ENCODE measurements at places on chromosomes 5 and 9. TPM values are rescaled to one million over a fixed set of nuclear protein-coding genes. Genes with fewer than 3 reads are reported as not detected.

DNA sequence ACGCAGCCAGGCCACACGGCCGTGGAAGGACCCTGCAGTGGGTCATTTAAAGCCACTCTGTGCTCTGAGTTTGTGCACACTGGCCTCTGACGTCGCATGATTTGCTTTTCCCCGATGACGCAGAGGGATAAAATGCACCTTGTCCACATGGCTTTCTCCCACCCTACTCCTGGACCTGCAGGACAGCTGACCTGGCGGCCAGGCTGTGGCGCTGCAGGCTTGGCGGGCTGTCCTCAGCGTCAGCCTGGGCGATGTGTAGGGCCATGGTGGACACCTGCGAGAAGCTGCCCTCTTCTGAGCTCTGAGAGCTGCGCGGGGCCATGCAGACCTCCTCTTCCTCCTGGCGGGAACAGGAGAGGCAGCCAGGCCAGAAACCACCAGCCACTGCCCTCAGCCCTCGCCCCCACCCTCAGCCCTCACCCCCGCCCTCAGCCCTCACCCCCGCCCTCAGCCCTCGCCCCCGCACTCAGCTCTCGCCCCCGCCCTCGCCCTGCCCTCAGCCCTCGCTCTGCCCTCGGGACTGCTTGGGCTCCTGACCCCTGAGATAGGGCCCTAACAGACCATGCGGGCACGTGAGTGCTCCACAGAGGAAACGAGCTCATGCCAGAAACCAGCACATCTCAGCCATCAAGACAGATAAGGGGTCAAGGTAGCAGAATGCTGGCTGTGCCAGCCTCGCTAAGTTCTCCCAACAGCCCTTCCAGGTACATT lies 20.0 kb upstream of the SCGB3A1 start:
- no peak for DNase-seq

DNA sequence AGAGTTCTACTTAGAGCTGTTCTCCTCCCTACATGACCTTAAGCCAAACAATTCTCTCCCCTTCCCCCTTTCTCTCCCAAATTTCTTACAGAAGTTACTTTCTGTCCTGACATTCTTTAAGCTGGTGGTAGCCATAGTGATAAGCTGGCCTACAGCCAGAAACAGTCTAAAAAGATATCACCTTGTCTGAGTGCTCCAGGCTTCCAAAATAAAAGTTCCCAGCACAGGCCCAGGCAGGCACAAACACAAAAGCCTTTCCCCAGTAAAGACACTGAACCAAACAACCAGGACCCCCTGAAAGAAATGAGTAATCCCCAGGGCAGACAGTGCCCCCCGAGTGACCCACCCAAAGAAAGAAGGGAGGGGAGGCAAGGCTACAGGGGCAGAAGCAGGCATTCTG lies 19.2 kb downstream of the SIL1 start:
- DNase-seq = peak; percentile 81

Gene ANKDD1B
- polyA plus RNA-seq = 0.41 TPM

DNA sequence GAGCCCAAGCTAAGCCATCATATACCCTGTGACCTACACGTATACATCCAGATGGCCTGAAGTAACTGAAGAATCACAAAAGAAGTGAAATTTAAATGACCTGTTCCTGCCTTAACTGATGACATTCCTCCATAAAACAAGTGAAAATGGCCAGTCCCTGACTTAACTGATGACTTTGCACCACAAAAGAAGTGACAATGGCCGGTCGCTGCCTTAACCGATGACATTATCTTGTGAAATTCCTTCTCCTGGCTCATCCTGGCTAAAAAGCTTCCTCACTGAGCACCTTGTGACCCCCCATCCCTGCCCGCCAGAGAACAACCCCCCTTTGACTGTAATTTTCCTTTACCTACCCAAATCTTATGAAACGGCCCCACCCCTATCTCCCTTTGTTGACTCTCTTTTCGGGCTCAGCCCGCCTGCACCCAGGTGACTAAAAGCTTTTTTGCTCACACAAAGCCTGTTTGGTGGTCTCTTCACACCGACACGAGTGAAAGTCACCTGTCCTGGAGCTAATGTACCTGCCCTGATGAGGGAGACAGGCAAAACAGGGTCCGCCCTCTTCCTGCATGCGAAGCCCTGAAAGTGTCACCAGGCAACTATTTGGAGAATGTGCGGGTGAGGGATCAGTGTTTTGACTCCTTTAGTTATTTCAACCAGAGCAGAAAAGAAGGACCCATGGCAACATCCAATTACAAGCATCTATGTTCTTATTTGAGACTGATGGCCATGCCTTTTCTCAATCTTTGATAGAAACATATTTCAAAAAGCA lies 266.1 kb downstream of the SMARCA2 start:
- DNase-seq = no peak

Gene SHOC1
- polyA plus RNA-seq = 0.05 TPM

GRCh38 chr9:131986576-131986975 lies 93.1 kb downstream of the MED27 start:
- no peak for DNase-seq

GRCh38 chr5:171495122-171495700 lies 75.8 kb downstream of the FGF18 start:
- no peak for DNase-seq

DNA sequence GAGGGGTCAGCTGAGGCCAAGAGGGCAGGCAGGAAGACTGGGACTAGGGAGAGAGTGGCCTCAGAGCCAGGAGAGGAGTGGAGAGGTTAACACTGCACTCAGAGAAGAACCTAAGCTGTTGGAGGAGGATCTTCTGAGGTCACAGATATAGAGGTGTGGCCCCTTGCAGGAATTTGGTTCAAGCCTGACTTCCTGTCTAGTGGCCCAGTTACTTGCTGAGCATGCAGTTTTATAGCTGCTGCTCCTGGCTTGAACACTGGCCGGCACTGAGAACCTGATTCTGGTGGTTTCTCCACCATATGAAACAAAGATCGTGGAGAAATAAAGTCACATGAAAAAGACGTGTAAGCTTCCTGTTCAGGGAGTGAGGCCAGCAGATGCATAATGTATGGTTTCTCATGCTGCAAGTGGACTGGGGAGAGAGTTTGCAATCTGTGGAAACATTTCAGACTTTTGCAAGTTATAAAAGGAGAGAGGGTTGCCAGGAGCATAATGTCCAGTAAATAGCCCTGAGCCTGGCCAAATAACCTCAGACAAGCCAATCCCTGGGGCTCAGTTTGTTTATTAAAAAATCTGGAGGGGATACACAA lies 82.6 kb downstream of the GALNT10 start:
- DNase-seq = no peak

- DNase-seq = no peak
These were observed 6.6 kb upstream of the KCNN2 start for GRCh38 chr5:114355086-114355830.

DNA sequence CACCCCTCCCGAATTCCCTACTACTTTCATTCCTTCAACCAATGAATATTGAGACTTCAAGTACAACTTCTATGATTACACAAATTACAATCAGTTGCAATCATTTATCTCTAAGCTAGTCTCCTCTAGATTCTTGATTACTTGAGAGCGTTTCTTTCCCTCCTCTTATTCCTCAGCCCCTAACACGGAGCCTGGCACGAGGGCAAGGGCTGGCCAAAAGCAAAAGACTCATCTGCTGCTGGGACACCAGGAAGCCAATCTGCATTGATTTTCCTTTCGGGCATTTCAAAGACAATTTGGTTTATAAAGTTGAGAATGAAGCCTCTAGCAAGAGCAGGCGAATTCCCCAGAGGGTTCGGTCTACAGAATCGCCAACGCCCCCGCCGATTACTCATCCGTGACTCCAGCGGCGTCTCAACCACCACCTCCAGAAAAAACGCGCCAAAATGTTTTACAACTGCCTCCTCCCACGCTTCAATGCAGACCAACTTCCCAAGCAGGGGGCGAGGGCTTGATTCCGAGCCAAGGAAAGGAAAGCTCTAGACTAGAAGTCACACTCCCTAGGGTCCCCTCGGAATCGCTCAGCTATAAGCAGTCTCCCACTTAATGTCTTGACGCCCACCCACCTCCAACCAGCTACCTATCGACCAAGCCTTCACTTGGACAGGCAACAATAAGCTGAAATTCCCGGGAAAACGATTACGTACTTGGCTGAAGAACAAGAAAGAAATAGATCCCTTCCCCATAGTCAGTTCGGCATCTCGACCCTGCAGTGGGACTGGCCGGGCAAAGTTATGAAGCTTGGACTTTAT lies 1.5 kb downstream of the PCSK1 start:
- no peak for DNase-seq

DNA sequence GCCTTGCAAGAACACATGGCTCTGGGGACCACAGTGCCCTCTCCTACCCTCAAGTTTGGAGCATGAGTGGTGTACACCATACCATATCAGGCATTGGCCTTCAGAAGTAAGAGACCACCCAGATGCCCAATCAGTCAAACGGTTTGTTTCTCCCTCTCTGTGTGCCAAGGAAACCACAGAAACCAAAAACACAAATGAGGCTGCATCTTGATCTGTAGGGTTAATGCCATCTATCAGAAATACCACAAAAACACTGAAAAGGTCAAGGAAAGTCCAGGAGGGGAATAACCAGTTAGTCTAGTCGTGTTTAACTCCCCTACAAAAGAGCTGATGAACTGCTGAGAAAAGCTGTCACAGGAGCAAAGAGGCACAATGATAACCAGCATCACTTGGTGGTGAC lies 78.4 kb downstream of the INSYN2B start:
- DNase-seq = no peak

- no peak for DNase-seq
These were observed 68.8 kb upstream of the ICE1 start for GRCh38 chr5:5353681-5354080.

DNA sequence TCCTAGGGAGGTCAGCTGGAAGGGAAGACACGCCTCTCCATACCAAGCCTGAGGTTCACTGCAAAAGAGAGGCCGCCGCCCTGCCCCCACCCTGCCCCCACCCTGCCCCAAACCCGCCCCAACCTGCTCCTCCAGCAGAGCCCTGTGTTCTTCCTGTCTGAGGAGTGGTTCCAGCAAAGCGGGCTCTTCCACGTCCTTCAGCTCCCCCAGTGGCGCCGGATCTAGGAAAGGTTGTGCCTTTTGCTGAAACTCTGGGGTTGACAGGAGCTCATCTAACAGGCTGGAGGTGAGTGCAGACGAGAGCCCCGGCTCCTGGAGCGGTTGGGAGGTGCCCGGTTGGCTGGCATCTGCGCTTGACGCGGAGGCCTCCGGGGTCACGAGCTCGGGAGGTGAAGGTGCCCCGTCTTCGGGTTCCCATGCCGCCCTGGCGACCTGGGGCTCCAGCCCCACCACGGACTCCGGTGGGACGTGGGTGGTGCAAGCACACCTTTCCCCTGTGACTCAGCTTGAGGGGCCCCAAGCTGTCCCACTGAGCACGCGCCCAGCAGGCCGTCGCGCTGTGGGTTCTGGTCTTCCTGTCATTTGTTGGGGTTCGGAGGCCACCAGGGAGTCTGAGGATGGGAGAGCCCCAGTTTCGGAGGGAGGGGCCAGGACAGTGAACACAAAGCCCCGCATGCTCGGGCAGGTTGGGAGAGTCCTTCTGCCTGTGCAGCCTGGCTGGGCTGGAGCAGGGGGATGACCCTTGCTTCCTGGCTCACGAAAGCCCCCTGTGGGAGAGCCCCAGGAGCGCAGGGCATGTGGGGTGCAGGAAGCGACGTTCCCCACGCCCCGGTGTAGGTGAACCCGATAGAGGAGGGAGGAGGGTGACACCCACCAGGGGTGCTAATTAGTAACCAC lies 1467.1 kb downstream of the FOXD4L5 start:
- DNase-seq = no peak

Gene CHSY3
- polyA plus RNA-seq = 3.2 TPM

DNA sequence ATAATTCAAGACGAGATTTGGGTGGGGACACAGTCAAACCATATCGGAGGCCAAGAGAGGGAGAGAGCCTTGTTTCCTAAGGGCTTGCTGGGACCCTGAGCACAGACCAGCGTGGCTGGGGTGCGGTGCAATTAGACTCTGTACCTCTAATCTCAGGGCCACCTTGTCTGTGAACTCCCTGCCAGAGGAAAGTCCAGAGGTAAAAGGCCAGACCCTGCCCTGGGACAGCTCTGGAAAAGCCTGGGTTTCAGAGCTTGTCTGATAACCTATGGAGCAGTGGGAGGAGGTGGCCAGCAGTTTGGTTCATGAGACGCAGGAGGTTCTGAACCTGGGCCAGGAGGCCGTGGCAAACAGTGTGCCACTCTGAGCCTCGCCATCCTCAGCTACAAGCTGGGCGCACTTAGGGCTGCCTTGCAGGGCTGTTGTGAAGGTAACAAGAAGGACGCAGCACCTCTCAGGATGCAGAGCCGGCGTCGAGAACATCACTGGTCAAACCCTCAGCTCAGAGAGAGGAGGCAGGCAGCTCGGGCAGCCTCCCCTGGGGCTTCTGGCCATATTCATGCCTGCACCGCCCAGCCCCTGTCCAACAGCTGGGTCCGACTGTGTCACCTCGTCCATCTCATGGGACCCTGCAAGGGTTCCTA lies 4.8 kb upstream of the DOLPP1 start:
- DNase-seq = no peak

Gene OR1B1
- not detected for polyA plus RNA-seq

GRCh38 chr5:91532281-91532680 lies 149.2 kb upstream of the ARRDC3 start:
- DNase-seq = no peak

Gene GRXCR2
- not detected for polyA plus RNA-seq

DNA sequence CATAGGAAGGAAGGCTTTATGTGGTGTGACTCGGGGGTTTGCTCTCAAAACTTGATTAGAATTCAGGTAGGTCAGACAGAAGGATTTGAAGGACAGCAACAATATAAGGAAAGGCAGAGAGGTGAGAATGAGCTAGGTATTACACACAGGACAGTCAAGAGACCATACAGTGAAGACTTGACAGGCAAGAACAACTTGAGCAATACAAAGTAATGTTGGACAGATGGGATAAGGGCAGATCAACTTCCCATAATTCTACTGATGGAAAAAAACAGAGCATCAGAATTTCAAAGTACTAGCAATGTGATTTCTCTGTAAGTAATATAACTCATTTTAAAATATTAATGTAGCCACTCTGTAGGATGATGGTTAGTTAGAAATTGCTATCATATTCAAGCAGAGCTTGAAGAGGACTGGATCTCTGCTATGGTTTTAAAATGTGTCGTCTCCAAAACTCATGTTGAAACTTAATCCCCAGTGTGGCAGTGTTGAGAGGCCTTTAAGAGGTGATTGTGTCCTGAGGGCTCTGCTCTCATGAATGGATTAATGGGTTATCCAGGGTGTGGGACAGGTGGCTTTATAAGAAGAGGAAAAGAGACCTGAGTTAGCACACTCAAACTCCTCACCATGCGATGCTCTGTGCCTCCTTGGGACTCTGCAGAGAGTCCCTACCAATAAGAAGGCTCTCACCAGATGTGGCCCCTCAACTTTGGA lies 22.4 kb upstream of the HOMER1 start:
- no peak for DNase-seq

DNA sequence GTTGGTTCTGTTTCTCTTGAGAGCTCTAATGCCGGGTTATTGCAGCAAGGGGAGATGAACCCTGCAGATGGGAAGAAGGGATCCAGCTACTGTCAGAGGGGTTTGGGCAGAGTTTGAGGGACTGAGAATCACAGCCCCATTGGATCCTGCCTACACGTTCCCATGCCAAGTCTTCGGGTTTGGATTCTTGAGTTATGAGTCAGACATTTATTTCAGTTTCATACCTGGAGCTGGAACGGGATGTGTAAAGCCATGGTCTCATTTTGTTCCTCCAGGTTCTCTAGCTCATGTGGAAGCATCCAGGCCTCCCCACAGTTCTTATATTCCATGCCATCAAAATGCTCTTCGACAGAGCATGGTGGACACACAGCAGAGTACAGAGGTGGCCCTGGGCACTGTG lies 275.4 kb upstream of the IRX4 start:
- no peak for DNase-seq

Measured in urinary bladder (tissue), 4 donors.